ENCODE measurements at places on chromosomes 16 and 17.

DNA sequence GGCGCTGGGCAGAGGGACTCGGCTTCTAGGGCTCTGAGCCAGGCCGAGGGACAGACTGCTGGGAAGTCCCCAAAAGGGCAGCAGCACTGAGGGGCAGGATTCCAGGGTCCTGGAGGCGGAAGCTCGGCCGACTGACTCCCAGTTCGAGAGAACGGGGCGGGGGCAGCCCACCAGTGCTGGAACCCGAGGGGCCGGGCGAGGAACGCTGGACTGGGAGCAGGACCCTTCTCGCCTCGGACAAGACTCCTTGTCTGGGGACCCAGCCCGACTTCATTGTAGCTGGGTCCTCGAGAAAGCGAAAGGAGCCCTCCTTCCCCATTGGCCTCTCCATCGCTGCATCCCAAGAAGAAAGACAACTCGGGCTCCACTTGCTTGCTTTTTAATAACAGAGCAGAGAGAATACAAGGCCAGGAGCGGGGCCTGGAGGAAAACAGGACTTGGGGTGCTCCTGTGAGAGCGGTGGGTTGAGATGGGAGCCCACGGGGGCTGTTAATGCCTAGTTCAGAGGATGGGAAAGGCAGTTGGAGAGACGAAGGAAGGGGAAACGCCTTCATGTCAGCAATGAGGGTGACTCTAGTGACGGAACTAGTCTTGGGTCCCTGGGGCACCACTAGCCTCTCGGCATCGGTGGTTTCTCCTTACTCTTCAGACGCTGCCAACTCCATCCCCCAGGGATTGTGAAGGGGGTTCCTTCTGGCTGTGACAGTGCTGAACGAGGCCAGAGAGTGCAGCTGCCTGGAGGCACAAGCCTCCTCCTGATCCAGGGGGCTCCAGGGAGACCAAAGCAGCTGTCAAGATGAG lies 492 bp upstream of the CAMTA2 start:
- DNase-seq = peak; percentile 46

- DNase-seq = no peak
Measured at GRCh38 chr16:88871730-88872416, 5.4 kb upstream of the PABPN1L start.

GRCh38 chr17:37087683-37088082 lies 138.9 kb downstream of the AATF start:
- DNase-seq = no peak

- no peak for DNase-seq
Measured at GRCh38 chr16:18841833-18842525, 40.6 kb upstream of the ARL6IP1 start.

- DNase-seq = no peak
Measured at GRCh38 chr16:84881702-84882521, 62.1 kb downstream of the CRISPLD2 start.

DNA sequence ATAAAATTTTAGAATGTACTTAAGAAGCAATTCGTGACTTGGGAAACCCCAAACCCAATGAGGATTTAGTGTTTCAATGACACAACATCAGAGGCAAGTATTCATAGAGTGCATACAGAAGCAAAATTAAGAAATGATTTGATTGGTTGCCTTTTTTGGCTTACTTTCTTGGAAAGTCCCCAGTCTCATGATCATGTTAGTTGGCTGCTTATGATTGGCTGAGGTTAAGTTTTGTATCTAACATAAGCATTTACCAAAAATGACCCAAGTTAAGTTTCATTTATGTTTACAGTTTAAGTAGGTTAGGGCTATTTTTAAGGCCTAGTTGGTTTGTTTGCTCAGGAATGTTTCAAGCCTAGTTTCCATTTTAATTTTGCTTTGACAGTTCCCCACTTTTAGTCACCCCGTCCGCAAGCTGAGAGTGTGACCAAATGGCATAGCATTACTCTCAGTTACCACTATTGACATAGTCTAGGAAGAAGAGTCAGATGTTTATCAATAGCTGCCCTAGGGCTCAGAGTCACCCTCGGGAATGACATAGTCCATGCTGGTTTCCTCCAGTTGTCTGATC lies 36.2 kb downstream of the DGKE start:
- peak; percentile 51 for DNase-seq

GRCh38 chr17:39867084-39867879 lies 720 bp upstream of the ZPBP2 start:
- DNase-seq = peak; percentile 82

- DNase-seq = no peak
Measured at GRCh38 chr16:55622272-55622671, 33.5 kb upstream of the SLC6A2 start.

DNA sequence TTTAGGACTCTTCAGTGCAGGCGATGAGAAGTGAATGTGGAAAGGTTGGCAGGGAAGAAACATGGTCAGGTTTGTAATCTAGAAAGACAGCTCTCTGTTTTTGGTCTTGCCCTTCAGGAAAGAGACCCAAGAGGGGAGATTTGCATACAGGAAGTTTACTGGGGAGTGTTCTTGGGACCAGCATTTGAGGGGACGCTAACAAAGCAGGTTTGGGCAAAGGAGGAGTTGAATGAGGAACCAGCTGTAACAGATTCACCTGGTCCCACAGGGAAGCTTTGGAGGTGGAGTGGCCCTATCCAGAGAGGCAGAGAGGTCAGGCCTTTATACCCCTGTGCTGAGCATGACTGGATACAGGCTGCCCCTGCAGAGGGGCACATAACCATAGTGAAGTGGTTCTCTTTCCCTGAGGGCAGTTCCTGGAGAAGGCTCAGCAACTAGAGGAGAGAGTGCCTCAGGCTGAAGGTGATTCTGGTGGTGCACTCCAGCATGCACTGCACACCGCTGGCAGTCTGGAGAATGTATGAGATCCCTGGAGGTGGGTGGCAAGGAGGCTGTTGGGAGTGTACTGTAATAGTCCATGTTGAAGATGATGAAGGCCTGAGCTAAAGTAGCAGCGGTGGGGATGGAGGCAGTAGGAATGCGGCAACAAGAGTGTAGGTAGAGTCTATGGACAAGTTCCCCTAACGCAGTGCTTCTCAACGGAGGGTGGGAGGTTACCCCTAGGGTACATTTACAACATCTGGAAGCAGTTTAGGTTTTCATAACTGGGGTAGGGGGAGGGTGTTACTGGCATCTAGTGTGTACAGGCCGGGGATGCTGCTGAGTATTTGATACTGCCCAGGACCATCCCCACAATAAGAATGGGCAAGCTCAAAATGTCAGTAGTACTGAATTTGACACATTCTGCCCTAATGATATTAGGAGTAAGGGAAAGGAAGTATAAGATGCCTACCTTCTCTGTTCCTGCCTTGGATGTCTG lies 37.2 kb downstream of the MAP2K6 start:
- DNase-seq = no peak

GRCh38 chr16:2881783-2882649 lies 999 bp upstream of the FLYWCH2 start:
- DNase-seq = no peak

DNA sequence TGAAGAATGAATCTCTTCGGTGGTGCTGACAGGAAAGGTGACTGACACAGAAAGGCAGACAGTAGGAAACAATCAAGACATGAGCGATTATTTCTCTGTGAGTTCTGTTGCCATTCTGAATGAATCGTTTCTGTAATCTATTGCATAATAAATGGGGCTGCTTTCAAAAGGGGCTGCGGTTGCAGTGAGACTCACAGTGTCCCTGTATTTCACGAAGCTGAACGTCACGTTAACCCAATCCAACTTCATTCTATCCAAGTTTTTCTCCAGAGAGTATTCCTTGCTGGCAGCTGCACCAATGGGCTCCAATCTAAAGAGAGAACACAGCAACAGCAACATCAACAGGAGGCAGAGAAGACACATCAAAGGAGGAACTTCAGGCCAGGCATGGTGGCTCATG lies 75.4 kb downstream of the DNAH3 start:
- DNase-seq = no peak

GRCh38 chr17:79595921-79596320 lies 14.9 kb downstream of the RBFOX3 start:
- DNase-seq = no peak

- no peak for DNase-seq
Measured at GRCh38 chr16:46855389-46855788, 24.4 kb upstream of the C16orf87 start.

DNA sequence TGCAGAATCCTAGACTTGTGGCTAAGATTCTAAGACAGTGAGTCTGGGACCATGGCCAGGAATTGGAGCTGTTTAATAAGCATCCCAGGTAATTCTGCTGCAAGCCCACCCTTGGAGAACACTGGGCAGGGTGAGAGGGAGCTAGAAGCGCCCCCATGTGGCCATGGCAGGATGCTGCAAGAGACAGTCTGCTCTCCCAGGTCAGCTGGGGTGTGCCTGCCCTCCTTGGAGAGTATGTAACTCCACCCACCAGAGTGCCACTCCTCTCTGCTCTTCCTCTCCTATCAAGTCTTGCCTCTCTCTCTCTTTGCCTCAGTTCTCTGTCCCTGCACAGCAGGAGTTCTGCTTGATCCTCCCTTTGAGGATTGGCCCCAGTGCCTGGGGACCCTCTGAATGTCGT lies 14.9 kb downstream of the RCVRN start:
- peak; percentile 64 for DNase-seq

- no peak for DNase-seq
Measured at GRCh38 chr17:77546772-77547241, 406.0 kb downstream of the SEC14L1 start.

DNA sequence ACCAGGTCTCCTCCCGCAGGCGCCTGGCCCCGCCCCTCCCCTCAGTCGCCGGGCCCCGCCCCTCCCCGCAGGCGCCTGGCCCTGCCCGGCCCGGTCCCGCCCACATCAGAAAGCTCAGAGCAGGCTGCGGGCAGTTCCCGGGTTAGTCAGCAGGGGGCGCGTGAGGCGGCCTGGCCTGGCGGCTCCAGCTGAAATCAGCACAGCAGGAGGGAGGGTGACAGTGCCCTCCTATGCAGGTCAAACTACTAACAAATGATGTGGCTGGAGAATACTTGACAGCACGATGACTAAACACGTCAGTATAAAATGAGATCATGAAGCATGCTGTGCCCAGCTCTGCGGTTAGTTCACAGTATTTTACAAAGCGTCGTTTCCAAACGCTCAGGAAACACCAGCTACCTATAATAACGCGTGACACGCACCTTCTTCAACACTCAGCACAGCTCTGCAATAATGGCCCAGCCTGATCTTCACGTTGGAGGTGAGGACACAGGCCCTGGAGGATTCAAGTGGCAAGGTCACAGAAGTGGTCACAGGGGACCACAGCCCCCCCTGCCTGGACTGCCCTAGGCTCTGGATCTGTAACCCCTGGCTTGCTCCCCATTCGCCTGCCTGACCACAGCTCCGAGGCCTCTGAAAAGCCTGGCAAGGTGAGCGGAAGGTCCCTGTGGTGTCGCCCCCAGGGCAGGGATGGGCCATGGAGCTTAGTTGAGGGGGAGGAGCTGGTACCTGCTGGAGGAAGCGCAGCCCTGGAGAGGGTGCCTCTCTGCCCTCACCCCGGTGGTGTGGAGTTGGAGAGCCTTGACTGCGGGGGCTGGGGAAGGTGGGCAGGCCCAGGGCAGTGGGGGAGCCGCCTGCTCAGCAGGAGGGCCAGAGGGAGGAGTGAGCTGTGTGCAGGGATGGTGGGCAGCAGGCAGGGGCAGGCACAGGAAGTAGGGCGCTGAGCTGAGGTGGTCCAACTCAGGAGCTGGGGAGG lies 81.2 kb downstream of the KCNJ12 start:
- DNase-seq = peak; percentile 90

GRCh38 chr17:65190467-65191097 lies 53.4 kb downstream of the RGS9 start:
- DNase-seq = no peak

DNA sequence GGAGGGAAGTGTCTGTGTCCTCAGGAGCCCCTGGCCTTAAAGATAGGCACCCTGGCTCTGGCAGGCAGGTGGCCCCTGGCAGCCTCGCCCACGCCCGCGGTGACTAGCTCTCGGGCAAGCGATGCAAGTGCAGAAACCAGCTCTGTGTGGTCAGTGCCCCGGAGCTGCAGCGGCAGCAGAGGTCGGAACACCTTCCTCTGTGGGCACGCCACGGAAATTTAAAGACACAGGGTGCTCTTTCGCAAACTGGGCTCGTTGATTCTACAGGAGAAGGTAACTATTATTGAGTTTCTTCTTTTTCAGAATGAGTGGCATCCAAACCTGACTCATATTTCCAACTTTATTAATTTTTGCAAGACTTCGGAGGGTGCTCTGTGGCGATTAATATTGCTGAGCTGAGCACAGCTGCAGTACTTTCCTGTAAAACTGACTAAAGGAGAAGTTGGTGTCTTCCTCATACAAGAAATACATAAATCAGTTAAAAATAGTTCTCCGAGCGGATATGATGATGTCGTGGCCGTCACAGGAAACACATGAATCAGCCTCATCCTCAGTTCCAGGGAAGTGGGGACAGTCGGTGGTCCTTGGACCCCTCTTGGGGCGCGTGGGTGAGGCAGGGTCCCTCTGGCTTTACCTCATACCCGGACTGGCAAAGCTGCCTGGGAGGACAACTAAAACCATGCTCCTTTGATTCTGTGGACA lies 120.2 kb downstream of the METRNL start:
- no peak for DNase-seq

- DNase-seq = no peak
Measured at GRCh38 chr16:30457256-30457655, 11.6 kb upstream of the SEPHS2 start.

GRCh38 chr17:6779411-6779810 lies 3.4 kb downstream of the FBXO39 start:
- DNase-seq = no peak

DNA sequence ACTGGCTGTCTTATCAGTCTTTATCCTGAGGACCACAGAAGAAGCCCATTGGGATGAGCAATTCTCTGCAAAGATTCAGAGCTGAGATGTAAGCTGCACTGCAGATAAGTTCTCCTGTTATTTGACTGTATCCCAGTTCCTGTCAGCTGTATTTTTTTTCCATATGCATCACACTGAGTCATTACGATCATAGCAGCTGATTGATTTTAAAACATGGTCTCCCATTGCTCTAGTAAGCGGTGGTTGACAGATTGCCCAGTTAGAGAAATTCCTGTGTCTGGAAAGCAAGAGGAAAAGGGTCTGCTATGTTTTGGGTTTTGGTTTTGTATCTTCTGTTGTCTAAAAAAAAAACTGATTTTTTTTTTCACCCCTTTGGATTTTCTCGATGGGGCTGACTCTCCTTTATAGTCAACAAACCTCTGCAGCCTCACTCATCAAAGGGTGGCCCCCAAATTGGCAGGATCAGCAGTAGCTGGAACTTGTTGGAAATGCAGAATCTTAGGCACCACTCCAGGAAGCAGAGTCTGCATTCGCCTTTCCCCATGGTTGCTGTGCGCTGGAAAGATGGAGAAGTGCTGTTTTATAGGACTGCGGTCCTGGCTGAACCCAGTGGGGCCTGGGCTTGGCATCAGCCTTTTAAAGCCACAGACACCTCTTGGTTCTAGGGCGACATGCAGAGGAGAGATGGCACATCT lies 220.1 kb upstream of the MPHOSPH6 start:
- no peak for DNase-seq

DNA sequence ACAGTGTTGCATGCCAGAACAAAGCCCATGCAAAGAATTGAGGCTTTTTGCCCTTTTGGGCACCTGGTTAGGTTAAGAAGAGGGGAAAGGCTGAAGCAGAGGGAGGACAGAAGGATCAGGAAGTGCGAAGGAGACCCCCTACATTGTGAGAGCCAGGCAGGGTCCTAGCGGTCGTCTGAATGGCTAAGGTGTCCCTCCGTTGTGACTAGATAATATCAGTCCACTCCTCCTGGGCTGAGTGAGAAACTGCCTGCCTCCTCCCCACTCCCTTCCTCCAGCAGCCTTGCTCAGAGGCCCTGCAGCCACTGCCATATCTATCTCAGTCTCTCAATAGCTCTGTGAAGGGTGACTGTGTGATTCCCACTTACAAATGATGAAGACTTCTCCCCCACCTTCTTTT lies 75.1 kb downstream of the WSB1 start:
- no peak for DNase-seq

- peak; percentile 32 for DNase-seq
Measured at GRCh38 chr17:72332367-72332766, 211.5 kb downstream of the SOX9 start.

Data from GM20000 (cell line).